ENCODE measurements at places on chromosomes 1 and 21.

- no peak for DNase-seq
These were observed 180.8 kb upstream of the KCNK2 start for GRCh38 chr1:214901718-214902117.

DNA sequence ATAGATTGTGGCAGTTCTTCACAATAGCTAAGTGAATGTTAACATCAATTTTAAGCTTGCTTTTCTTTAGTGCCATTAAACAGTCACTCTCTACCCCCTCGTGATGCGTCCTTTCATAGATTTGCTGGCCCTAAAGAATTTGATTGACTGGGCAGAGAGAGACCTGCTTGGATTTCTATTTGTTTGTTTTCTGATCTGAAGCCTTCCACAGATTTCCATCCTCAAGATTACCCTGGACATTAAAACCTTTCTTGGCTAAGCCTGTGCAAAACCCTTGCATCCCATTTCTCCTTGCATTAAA is 17.8 kb downstream of the C1orf21 start:
- DNase-seq: no peak

DNA sequence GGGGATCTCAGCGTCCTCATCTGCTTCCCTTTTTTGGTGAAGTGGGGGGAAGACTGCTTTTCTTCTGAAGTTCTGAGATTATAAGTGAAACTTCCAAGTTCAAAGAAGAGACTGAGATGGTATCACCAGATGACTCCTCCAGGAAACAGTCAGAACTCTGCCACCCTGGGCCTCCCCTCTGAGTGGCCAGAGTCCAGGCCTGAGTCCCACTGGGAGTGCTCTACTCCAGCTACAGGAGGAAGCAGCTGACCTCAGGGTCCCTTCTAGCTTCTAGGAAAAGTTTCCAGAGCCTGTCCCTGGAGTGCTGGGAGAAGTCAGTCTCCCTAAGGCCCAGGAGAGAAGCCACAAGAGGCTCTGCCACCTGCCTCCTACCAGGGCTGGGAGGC is 104.7 kb downstream of the CASZ1 start:
- peak; percentile 16 for DNase-seq

- no peak for DNase-seq
These were observed 316.8 kb downstream of the SETD4 start for GRCh38 chr21:35743571-35743970.

Measured in activated naive CD8-positive, alpha-beta T cell treated with anti-CD3 and anti-CD28 coated beads for 36 hours (primary cell).